ENCODE measurements at places on chromosomes 3 and 15.

DNA sequence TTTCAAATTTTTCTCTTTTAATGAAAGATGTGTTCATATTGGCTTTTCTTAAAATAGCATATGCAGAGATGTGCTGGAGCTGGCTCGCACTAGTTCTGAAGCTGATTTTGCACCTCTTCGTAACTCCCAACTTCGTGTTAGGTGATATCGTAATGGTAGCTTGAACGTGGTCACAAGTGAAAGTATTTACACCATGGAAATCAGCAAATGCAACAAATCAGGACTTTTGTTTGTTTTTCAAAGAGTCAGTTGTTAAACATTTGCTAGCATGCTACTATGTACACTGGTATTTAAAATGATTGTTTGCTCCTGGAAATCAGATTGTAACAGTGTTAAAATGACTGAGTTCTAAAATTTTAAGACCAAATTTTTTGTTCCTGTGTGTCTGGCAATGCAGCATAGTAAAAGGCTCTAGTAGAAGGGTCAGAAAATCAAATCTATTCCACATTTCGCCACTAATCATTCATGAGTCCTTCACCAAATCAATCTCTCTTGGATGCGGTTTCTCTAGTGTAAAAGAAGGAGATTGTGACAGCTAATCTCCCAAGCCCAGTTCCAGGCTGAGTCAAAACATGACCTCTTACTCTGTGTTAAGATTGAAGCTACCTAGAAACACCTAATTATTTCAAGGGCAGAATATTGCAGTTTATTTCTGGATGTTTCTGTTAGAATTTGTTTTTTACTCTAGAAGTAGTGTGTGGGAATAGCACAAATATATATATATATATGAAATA, 34.3 kb upstream of the CMC1 start:
- DNase-seq = no peak

- DNase-seq = peak; percentile 35
Observed at GRCh38 chr15:76286271-76286879, 24.9 kb downstream of the ETFA start.

DNA sequence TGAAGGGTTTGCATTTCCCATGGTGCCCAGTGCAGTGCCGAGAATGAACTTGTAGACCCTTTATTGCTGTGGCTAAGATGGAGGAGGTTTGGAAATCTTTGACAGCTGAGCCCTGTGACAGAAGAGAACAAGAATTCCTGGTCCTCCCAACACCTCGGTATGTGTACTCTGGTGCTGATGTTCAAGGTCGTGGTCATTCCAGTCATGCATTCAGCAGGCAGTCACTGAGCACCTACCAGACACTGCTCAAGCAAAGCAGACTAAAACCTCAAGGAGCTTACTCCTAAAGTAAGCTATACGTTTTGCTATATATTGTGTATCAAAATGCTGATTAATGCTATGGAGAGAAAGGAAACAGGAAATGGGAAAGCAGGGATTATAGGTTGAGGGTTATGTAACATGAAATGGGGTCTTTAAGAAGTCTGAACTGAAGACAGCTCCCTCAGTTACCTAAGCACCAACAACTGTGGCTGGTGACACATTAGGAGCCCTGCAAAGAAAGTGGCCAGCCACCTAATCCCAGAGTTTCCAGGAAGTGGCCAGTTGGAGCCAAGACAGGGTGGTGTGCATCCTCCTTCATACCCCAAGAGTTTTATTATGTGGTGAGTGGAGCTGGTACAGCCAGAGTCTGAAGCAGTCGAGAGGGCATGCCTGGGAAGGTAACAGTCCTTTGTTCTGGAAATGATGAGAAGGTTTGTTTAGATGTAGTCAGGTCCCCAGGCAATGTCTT, 65.0 kb downstream of the CCNL1 start:
- DNase-seq = peak; percentile 65

DNA sequence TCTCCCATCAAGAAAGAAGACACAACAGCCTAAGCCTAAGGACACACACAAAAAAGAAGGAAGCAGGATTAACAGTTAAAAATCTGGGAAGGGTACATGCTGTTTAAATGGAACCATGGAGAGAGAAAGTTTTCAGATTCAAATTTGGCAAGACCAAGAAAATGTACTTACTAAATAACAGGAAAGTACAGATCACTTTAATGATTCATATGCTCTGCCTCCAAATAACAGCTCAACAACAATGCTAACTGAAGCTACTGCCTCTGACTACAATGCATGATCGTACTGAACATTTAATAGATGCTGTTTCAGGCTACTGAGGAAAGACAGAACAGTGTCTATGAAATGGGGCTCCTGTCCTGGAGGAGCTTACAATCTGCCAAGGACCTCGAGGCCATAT, 8.4 kb upstream of the NMB start:
- DNase-seq = peak; percentile 59

DNA sequence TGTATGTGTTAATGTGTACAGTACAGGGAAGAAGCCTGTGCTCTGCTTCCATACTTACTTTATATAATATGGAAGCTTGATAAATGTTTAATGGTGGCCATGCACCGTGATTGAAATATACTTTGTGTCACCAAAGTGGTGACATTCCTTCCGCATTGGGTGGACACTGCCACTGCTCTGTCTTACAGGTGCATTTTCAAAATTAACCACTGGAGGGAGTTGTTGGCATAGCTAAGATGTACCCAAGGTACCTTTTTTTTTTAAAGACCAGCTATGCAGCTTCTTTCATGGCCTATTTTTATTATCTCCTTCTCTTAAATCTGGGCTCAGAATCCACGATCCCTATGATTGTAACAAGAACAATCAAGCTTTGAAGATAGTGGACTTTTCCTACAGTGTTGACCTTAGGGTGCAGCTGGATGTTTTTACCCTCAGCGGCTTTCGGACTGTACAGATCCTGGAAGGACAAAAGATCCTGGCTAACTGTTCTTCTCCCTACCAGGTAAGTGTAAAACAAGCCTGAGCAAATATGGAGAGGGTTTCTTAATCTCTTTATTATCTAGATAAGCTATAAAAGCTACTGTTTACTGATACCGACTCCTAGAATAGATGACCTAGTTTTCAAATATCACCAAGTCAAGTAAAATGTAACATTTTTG, 21.6 kb upstream of the PAK6 start:
- DNase-seq = peak; percentile 51

GRCh38 chr3:125511420-125512118, 8.4 kb downstream of the SNX4 start:
- no peak for DNase-seq

- DNase-seq = no peak
Observed at GRCh38 chr3:143484846-143485512, 363.3 kb downstream of the SLC9A9 start.

GRCh38 chr15:50431204-50431603, 7.0 kb downstream of the USP8 start:
- DNase-seq = no peak

GRCh38 chr15:88913017-88913849, at the start of gene MFGE8:
Gene MFGE8, minus strand, starts transcription at chr15:88913379. Its CDS starts 60 bp downstream, at chr15:88913319.
- DNase-seq = peak; percentile 70

- no peak for DNase-seq
Observed at GRCh38 chr3:151225040-151225975, 22.3 kb upstream of the GPR171 start.

GRCh38 chr3:52015438-52016228, 19.9 kb upstream of the RPL29 start:
- no peak for DNase-seq

DNA sequence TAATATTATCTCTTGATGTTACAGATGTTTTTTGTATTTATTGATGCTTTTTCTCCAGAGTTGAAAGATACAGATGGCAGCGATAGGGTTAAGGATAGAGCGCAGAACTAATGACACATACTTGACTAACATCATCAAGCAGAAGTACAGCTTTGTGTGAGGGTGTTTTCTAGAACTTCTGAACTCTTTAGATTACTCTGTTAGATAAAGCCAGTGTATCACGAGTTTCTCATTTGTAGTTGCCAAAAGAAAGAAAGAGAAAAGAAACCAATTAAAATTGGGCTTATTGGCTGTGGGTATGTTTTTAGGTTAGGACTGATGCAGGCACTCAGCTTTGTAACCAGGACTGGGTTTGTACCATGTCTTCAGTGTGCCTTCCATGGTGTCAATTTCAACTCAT, 6.6 kb upstream of the GPR171 start:
- DNase-seq = no peak

DNA sequence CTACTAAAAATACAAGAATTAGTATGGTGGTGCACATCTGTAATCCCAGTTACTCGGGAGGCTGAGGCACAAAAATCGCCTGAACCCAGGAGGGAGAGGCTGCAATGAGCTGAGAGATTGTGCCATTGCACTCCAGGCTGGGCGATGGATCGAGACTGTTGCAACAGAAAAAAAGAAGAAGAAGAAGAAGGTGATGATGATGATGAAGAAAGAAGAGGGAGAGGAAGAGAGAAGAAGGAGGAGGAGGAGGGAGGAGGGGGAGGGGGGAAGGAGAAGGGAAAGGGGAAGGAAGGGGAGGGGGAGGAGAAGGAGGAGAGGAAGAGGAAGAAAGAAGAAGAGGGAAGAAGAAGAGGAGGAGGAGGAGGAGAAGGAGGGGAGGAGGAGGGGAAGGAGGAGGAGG, 33.2 kb upstream of the ZNF710 start:
- DNase-seq = no peak

DNA sequence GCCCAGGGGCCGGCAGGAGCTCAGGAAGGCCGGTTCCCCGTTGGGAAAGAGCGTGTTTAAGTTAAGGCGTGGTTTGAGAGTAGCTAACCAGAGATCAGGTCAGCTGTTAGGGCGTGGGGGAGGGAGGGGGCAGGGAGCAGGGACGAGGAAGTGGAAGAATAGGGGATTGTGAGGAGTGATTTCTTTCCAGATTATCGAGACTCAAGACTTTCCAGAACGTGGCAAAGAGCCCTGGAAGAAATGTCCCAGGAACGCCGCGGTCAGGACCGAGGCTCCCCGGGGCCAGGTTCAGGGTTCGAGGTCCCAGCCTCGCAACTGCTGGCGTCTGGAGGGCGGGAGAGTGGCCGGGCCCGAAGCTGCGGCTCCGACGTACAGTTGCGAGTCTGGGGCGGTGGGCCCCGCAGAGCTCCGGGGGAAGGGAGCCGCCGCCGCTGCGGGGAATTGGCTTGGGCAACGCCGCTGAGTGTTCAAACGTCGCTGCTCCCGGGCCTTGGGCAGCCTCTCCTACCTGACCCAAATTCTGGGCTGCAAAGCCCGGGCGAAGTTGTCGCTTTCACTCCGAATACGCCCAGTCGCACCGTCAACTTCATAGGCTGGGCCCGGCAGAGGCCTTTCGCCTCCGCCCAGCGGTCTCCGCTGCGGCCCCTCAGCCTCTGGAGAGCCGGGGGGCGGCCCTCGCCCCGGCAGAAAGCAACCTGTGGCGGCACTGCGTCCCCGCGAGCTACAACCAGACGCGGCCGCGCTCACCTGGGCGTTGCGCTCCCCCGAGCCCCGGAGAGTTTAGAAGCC, 9.5 kb downstream of the ISL2 start:
- DNase-seq = no peak

DNA sequence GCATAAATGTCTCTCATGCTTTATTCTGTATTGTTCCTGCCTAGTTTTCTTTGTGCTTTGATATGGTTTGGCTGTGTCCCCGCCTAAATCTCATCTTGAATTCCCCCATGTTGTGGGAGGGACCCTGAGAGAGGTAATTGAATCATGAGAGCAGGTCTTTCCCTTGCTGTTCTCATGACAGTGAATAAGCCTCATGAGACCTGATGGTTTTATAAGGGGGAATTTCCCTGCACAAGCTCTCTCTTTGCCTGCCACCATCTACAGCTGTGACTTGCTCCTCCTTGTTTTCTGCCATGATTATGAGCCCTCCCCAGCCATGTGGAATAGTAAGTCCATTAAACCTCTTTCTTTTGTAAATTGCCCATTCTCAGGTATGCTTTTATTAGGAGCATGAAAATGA, 1596.6 kb downstream of the SI start:
- no peak for DNase-seq

GRCh38 chr3:125085166-125085565, 29.4 kb upstream of the HEG1 start:
- DNase-seq = no peak

- DNase-seq = no peak
Observed at GRCh38 chr3:157574531-157574930, 71.3 kb upstream of the VEPH1 start.

GRCh38 chr15:65888981-65889380, 19.7 kb downstream of the RAB11A start:
- DNase-seq = no peak

GRCh38 chr3:58633157-58633865, 33.3 kb downstream of the FAM3D start:
- no peak for DNase-seq

DNA sequence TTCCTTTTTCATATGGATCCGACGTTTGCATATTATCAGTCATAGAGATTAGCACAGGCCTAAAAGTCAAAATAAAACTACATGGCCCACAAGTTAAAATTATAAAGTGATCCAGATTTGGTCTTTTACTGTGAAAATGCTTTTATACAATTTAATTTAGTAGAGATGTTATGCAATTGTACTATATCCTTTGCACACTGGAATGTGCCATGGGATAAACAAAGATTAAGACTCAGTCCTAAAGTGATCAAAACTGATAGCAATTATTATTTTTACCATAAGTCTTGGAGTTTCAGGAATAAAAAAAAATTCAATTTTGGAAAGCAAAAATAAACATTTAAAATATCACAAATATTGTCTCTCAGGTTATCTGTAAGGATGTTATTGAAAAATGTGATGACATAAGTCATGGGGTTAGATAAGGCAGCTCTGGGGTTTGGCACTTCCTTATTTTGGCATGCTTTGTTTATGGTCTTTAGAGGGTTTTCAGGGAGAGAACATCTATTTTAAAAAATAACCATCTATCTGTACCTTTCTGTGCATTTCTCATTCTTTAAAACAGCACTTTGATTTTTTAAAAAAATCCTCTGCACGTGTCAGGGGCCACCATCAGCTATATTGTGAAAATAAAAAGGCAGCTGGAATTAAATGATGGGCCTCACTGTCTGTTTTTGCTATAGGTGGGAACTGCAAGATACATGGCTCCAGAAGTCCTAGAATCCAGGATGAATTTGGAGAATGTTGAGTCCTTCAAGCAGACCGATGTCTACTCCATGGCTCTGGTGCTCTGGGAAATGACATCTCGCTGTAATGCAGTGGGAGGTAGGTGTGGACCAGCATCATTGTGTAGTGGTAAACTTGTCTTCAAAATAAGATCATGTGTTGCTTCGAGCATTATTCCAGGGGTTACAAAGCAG, 67.3 kb downstream of the TGFBR2 start:
- peak; percentile 33 for DNase-seq

Measured in iris pigment epithelial cell (primary cell).